SW 1271 (cell line): ENCODE measurements at places on chromosomes 16 and 17.
A peak's percentile ranks its signal among the peaks of the same experiment; 100 is the strongest.

GRCh38 chr17:60601447-60602384, 1.7 kb downstream of the PPM1D start:
- peak; percentile 17 for DNase-seq

GRCh38 chr17:67606896-67607604, 110.7 kb upstream of the NOL11 start:
- no peak for DNase-seq

GRCh38 chr17:74749279-74750038, 1.0 kb downstream of the NHERF1 start:
- DNase-seq = no peak

DNA sequence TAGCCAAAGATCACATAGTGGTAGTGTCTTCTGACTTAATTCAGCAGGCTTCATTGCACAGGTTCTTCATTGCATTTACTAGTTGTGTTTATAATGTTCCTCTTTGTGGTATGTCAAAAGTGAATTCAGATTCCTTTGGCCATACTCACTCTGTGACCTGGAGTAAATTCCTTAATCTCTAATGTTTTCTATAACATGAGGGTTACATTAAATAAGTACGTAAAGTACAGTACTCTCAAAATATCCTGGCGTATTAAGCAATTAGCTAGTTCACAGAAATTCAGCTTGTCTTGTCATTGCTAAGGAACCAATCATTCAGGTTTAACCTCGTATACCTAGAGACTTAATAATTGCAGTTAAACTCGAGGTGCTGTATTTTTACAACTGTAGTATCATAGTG, 4.2 kb downstream of the RPS6KB1 start:
- no peak for DNase-seq

DNA sequence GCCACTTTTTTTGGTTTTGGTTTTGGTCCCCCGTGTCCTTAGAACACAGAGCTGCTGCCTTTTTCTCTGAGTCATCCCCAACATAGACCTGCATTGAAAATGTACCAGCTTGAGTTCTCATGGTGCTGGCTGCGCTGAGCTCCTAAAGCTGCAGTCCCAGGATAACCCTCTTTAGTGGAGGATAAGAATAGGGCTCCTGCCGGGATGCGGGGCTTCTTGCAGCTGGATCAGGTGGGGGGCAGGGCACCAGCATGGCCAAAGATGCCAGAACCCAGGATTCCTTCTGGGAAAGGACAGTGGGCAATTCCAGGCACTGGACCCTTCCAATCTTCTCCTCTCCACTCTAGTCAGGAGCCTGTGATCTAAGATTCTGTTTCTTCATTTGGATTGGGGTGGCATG, 8.3 kb upstream of the CLUH start:
- no peak for DNase-seq

DNA sequence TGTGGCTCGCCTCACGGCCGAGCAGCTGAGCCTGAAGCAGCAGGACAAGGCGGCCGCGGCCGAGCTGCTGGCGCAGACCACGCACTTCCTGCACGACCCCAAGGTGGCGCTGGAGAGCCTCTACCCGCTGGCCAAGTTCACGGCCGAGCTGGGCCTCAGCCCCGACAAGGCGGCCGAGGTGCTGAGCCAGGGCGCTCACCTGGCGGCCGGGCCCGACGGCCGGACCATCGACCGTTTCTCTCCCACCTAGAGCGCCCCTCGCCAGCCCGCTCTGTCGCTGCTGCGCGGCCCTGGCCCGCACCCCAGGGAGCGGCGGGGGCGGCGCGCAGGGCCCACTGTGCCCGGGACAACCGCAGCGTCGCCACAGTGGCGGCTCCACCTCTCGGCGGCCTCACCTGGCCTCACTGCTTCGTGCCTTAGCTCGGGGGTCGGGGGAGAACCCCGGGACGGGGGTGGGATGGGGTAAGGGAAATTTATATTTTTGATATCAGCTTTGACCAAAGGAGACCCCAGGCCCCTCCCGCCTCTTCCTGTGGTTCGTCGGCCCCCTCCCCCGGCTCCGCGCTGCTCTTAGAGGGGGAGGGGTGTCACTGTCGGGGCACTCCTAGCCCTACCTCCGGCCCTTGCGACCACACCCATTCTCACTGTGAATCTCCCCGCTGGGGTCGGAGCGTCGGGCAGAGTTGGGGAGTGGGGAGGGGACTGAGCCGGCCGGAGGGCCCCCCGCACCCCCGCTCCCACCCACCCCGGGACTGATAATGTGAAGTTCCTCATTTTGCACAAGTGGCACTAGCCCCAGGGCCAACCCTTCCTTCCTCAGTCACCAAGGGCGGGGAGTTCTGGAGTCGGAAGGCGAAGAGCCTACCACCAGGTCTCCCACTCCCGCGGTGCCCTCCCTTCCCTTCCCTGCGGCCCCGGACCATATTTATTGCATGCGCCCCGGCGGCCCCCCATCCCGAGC, 4.0 kb downstream of the HIC1 start:
- no peak for DNase-seq

DNA sequence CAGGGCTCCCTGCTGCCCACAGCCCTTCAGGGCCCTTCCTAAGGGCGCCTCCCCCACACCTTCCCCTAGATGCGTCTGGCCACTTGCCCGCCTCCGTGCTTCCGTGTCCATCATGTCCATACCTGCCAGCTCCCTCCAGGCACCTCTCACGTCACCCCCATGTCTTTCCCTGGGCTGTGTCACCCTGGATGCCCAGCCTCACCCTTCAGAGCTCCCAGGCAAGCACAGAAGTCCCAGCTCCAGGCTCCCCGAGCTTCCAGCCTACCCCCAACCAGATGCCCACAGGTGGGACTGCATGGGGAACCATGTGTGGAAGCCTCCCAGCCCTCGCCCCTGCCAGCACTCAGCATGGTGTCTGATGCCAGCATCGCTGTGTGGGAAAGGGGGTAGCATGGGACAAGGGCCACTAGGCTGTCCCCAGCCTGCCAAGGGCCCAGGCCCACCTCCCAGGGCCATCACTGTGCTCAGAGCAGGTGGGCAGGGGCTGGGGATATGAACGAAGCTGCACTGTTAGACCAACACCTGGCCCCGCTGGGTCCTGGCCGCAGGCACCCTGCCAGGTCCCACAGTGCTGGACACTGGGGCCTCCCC, 1.9 kb upstream of the AXIN1 start:
- no peak for DNase-seq

DNA sequence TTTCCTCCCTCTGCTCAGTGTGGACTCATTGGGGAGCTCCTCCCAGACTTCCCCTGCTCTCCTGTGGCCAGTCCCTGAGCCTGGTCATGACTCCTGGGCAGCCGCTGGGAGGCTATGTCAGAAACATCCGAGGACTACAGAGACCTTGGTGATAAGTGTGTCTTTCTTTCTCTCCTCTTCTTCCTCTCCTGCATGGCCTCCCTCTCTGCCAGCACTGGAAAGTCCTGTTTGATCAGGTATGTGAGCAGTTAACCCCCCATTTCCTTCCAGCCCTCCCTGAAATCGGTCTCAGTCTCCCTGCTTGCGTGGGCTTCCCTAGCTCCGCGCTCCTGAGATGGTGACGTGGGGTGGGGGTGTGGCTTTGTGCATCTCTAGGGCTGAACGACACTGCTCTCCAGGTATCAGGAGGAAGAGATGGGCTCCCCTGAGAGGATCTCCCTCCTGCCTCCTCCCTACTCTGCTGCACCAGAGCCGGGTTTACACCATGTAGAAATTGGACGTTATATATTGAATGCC, 2.1 kb downstream of the RHBDL3 start:
- no peak for DNase-seq

- no peak for DNase-seq
Measured at GRCh38 chr16:79758615-79759346, 158.2 kb upstream of the MAF start.

DNA sequence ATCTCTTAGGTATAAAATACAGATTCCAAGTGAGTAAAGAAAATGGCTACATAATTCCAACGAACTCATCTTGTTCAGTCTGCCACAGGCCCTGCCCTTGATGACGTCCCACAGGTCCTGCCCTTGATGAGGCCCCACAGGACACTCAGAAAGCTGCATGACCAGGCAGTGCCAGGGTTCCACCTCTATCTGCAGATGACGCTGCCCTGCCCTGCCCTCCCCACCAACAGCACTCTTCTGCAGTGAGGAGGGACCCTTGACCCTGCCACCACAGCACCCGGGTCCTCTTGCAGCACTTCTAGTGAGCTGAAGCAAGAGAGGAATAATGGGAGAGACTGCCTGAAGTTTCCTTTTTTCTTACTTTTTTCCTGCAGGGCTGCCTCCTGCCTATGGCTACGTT, 118.4 kb downstream of the VPS53 start:
- no peak for DNase-seq

GRCh38 chr17:72123530-72124437, 3.0 kb downstream of the SOX9 start:
- DNase-seq = no peak

GRCh38 chr17:29176558-29177351, 3.4 kb downstream of the MYO18A start:
- DNase-seq = no peak

- no peak for DNase-seq
Measured at GRCh38 chr17:78573955-78574354, 3.2 kb downstream of the DNAH17 start.
